NCI-H460 (cell line): ENCODE measurements at places on chromosomes 7 and 10.

DNA sequence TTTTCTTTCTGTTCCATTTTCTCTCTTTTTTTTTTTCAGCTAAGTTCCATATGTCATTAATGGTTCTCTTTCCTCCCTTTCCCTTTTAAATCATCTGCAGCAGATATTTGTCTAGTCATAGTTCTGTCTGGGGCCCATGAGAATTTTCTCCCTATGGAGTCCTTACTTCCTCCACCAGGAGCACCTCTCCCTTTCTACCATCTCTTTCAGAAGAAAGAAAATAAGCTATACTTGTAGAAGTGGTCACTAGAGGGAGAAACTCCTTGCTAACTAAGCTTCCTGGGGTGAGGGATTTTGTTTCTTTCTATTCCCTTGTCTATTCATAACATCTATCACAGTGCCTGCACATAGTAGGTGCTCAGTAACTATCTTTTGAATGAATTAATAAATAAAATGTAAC lies 230.2 kb upstream of the HPS1 start:
- no peak for DNase-seq

DNA sequence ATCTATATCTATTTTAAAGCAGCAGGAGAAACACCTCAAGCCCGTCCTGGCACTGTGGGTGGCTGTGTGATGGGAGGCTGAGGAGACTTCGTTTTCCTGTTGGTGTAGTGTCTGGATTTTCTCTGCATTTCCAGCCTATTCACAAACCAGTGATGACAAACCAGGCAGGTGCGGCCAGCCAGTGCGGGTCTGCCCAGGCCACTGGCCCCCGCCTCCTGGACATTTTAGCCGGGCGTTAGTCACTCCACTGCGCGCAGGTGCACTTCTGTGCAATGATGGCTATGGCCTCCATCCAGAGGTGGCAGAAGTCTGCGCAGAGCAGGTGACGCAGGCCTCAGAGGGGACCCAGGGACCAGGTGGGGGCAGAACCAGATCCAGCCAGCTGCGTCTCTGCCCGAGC lies 64.9 kb upstream of the PITRM1 start:
- DNase-seq = no peak

GRCh38 chr7:105426606-105427146 lies 38.0 kb upstream of the SRPK2 start:
- no peak for DNase-seq

- DNase-seq = no peak
Measured at GRCh38 chr10:10460451-10460850, 557.2 kb upstream of the CELF2 start.

DNA sequence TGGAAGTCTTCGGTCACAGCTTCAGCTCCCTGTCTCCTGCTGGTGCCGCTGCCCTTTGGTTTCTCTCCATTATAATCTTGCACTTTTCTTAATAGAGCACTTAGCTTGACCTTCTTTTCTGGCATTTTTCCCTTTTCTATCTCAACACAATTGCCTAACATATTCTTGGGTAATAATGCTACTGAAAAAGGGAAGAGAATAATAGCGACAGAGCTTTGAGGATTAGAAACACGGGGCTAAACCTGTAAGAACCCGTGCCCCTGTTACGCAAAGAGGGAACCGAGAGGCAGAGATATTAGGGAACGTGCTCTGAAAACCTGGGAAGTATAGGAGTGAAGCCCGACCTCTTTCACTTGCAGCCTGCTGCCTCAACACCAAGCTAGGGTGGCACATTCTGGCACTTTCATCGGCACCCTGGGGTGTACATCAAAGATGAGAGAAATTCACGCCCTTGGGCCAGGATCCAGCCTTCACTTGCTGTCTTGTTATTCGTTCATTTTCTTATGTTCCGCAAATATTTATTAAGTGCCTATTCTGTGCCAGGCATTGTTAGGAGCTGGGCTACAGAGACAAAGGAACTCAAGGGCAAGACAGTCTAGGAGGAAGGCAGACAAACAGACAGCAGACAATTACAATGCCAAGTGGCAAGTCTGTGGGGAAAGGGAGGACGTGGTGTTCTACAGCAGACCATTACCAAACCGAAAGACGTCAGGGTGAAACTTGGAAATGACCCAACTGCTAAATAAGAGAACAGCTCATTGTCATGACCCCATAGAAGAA lies 33.0 kb upstream of the GALNTL5 start:
- DNase-seq = no peak

- no peak for DNase-seq
Measured at GRCh38 chr7:5629941-5630340, 151.5 kb downstream of the RNF216 start.
